A172 (cell line): ENCODE measurements at places on chromosomes 6 and 20. TPM values are rescaled to one million over a fixed set of nuclear protein-coding genes. Genes with fewer than 3 reads are reported as not detected.

IPCEF1 gene
- total RNA-seq: 0.17 and 0.47 TPM in 2 replicates

PGC gene
- total RNA-seq: not detected in 2 replicates

SMLR1 gene
- not detected in 2 replicates for total RNA-seq

BFSP1 gene
- 8.3 and 9.7 TPM in 2 replicates for total RNA-seq

TMEM74B gene
- total RNA-seq: 0.67 and 0.72 TPM in 2 replicates
